ENCODE measurements at places on chromosomes 2 and 18.

DNA sequence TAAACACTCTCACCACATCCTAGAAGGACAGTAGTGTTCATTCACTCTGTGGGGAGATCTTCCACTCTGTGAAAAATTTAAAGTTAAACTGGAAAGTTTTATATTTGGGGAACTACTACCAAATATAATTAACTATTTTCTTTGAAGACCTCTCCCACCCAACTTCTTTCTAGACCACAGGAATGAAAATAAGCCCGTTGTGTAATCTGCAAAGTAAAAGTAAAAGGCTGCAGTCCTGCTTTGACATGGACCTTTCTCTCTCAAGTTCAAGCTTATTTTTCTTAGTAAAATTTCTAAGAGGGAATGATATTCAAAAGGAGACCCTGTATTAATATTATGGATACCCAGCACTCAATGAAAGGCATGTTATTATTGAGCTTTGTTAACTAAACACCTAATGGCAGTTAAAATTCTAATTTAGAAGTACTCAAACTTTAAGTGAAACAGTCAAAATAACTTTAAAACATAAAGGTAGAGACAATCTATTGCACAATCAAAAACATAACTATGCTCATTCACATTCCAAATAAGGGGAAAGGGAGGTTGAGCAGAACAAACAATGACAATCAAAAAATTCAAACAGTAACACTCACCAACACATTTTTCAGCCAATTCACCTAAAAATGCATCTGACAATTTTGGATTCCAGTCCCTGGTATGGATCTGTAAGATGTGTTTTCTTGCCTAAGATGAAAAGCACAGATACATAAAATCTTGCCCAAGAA, 98.5 kb downstream of the ATAD2B start:
- no peak for DNase-seq

GRCh38 chr18:69747388-69747787, 200.3 kb downstream of the CD226 start:
- DNase-seq = no peak

DNA sequence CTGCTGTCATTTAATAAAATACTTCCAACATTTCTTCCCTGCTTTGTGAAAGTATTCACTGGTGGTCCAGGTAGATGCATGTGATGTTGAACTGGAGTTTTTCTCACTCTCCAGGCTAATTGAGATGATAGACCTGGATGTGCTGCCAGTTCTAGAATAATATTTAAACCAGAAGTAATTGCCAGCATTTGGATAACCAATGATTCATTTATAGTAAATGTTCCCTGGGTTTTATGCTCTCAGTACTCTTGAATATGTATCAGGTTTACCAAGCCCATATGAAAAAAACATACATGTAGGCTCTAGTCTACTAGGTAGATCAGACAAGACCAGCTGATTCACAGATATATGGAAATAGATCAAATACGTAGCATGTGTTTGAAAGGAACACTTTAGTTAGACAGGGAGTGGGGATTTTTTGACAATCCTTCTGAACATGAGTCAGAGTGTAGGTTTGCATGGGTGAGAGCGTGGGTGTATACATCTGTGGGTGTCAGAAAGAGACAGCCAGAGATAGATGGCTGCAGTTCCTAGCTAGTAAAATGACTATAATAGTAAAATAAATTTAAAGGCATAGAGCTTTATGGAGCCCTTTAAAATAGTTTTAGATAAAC, 115.1 kb downstream of the NAB1 start:
- DNase-seq = no peak

DNA sequence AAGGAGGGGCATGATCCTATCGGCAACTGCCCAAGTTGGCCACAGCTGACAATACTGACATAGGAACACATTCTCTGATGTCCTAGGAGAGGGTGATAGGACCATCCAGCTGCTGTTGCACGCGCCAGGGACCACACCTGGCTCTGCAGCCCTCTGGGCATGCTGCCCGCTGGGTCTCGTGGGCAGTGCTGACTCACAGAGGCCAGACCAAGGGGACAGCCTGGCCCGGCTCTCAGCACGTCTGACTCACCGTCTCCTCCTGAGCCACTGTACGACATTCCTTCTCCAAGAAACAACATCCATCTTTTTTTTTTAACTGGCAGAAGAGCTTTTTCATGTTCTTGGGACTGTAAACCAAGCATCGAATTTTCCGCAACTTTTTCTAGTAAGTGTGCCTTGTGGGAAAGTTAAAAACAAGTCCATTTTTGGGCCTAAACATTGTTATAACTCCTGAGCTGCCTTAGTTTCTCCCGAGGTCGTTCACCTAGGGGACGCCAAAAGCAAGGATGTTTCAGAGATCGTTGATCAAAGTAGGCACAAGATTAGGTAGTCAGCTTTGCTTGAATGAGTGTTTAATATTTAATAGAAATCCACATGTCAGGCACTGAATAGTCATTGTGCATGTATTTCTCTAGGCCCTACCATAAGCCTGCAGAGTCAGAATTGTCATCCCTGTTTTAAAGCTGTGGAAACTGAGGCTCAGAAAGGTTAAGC, 100.3 kb downstream of the TTC32 start:
- peak; percentile 13 for DNase-seq

DNA sequence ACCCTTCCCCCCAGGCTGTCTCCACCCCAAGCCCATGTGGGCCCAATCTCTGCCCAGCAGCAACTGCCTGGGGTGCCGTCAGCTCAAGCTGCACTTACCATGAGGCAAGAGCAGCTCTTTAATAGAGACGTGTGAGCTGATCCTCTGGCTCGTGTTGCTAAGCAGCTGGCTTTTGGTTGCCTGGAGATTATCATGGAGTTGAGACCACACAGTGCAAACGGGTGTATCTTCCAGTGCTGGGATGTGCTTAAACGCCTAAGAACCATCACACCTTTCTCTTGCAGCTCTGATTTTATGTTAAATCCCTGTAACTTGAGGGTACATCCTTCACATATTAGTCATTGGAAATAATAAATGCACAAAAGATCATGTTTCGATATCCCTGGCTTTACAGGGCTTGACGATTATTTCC, 271.1 kb downstream of the PRKCE start:
- DNase-seq = no peak

DNA sequence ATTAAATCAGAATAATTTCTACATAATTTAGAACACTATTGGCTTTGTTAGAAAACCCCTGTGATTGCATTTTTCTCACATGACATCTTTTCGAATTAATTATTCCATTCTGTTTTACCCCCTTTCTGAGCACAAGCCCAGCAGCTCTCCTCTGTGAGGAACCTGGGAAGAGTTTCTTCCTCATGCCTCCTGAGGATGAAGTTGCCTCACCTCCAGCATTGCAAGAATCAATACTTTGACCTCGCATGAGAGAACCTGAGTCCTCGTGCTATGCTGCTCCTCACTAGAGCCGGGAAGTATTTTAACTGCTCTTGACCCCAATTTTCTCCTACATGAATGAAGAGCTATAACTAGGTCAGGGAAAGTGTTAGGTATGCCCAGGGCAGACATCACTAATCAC, 77.1 kb upstream of the RAPH1 start:
- DNase-seq = no peak

DNA sequence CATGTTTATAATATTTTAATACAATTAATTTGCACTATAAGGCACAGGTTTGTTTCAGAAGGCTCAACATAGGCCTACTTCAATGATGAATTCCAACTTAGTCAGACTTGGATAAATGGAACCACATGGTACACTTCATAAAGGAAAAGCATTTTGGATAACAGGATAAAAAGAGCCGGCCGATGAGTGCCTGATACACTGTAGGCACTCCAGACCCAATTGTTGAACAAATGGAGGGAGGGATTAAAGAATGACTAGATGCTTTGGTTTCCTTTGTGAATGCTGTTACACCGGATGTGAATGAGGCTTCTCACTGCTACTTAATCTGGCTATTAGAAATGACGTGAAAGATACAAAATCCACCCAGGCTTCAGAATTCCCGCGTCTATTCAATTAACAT, 104.1 kb upstream of the KCTD1 start:
- DNase-seq = no peak

- DNase-seq = no peak
Observed at GRCh38 chr2:95382686-95383634, 19.5 kb upstream of the FAHD2A start.

DNA sequence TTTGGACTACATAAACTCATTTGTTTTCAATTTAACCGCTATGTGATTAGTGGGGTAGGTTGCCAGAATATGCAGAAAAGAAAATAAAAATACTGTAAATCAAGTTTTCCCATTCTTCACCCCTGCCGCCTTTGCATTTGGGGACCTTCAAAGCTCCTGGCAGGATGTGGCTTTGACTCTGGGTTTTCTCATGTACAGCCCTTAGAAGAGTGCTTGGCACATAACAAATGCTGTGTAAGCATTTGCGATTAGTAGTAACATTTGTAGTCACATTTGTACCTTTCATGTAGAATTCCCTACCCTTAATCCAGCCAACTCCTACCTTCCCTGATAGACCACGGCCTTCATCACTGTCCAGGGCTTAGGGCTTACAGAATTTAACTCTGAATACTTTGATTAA, 262.6 kb downstream of the MREG start:
- peak; percentile 31 for DNase-seq

DNA sequence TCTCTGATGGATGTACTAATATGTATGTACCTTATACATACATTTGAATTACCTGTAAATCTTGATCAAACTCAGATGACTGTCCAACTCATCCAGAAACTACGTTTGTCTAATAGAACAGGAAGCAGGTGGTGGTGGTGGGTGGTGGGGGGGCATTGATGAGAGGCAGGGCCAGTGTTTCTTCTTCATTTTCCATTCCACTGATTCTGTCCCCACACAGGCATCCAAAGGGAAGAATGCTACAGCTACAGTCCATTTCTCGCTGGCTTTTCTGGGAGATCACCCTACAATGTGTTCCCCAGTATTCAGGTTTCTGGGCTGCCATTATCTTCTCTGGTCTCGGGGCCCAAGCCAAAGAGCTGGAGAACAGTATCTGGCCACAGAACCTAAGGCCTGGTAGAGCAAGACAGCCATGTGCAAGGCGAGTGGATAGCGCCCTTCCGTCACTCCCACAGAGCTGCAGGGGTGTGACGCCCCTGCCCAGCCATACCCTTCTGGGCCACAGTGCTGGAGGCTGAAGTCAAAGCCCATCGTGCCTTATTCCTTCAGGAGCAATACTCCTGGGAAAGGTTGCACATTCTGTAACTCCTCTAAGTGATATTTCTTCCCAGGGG, 54.5 kb downstream of the BCL11A start:
- no peak for DNase-seq

DNA sequence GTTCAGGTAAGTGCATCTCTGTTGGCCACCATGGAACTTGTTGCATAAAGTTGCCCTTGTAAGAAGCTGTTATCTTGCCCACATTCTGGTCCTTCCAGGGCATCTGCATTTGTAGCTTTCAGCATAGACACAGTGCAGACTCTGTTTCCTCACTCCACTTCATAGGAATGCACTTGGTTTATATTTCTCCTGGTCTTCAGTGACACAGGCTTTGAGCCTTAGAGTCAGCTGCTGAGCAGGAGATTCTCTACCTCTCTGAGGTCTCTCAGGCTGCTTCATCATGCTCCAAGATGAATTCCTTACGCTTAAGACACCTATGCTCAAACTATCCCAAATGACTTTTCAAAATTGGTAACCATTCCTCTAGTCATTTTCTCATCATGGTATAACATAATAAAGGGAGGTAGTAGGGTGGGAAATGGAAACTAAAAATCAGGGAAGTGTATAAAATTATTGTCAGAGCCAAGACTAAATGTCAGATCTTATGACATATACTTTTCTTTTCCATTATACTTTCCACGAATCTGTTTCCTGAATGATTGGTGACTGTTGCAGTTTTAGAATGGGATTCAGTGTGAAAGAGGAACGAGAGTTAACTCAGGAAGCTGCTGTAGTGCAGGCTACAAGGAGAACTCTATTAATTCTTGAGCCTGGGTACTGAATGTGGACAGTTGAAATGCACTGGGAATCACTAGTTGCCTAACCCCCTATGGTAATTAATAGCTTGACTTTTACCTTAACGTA, 72.0 kb downstream of the GALNT1 start:
- no peak for DNase-seq

GRCh38 chr2:127859712-127860085, 1.7 kb upstream of the POLR2D start:
- peak; percentile 85 for DNase-seq

- DNase-seq = no peak
Observed at GRCh38 chr2:233448575-233448974, 94.3 kb downstream of the DGKD start.

DNA sequence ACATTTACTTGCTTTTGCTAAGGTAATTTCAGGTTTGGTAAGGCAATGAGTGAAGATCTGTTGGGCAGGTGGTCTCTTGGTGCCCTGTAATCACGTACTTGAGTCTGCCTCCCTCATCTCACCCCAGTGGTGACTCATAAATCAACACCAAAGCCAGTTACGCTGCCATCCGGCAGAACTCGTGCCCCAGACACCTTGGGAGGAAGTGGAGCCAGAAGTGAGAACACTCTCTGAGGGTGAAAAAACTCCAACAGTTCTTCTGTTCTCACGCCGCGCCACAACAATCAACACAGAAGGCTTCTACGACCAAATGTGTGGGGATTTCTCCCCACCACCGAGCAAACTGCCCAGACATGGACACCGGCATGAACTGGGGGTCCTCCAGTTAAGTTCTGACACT, 206.2 kb downstream of the ARL4C start:
- DNase-seq = peak; percentile 38

- peak; percentile 42 for DNase-seq
Observed at GRCh38 chr2:150610670-150611279, 123.3 kb upstream of the RND3 start.

DNA sequence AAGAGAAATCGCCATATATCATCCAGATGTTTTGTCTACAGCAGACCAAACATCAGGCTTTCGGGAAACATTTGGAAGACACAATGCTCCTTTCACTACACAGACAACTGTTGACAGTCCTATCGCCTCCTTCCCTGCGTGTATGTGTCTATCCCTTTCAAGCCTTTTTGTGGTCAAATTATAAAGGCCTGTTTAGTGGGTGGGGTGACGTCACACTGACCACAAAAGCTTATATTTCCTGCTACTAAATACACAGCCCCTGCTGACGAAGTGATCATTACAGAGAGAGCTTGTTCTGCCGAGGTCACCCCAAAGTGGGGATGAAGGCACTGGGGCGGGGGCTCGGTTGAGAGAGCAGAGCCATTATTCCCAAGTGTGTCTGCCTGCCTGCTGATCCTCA, 302.7 kb upstream of the TNP1 start:
- DNase-seq = no peak
